A549 treated with ZK216348 at 1 μM for 4 hours (cell line): ENCODE measurements at places on chromosomes 6 and 20. TPM values are rescaled to one million over a fixed set of nuclear protein-coding genes. Genes with fewer than 3 reads are reported as not detected.

Gene PLN
- total RNA-seq, result not detected in 5 replicates

Gene KCNB1
- 0.37 to 0.99 TPM (median 0.63 TPM) in 5 replicates for total RNA-seq

Gene PDSS2
- total RNA-seq, result 4.4 to 7.2 TPM (median 6.4 TPM) in 5 replicates

Gene TMEM14A
- 35.0 to 50.6 TPM (median 38.2 TPM) in 5 replicates for total RNA-seq

Gene CYP21A2
- not detected in 5 replicates for total RNA-seq

Gene PMEPA1
- 159 to 471 TPM (median 396 TPM) in 5 replicates for total RNA-seq

Gene CRIP3
- total RNA-seq, result 0.28 to 0.64 TPM (median 0.44 TPM) in 4 of 5 replicates, not detected in the other

Gene PCK1
- total RNA-seq, result 0.04 to 0.13 TPM (median 0.05 TPM) in 3 of 5 replicates, not detected in the others

Gene HLA-DRB5
- total RNA-seq, result not detected in 5 replicates

Gene ZNF292
- 2.3 to 5.2 TPM (median 3.4 TPM) in 5 replicates for total RNA-seq

Gene PTCHD4
- 0.06 to 0.11 TPM (median 0.09 TPM) in 3 of 5 replicates, not detected in the others for total RNA-seq

Gene SOX18
- total RNA-seq, result 1.4 to 3.4 TPM (median 2.6 TPM) in 5 replicates

Gene PHACTR3
- not detected in 5 replicates for total RNA-seq

Gene AK9
- total RNA-seq, result 1.0 to 2.3 TPM (median 1.1 TPM) in 5 replicates

Gene UNC5CL
- 0.25 to 0.57 TPM (median 0.48 TPM) in 5 replicates for total RNA-seq

Gene B3GALT4
- total RNA-seq, result 0.47 to 1.1 TPM (median 0.66 TPM) in 5 replicates

Gene WFDC12
- not detected in 5 replicates for total RNA-seq

Gene GMPR
- total RNA-seq, result 2.2 to 3.8 TPM (median 3.3 TPM) in 5 replicates

Gene TOX2
- 8.6 to 13.1 TPM (median 11.3 TPM) in 5 replicates for total RNA-seq

Gene GNMT
- total RNA-seq, result 0.24 to 0.27 TPM in 2 of 5 replicates, not detected in the others

Gene DLL1
- 0.07 to 0.38 TPM (median 0.13 TPM) in 5 replicates for total RNA-seq

Gene ANKRD6
- total RNA-seq, result 1.7 to 2.2 TPM (median 1.9 TPM) in 5 replicates

Gene HTR1B
- total RNA-seq, result 0.12 to 0.22 TPM (median 0.18 TPM) in 5 replicates

Gene TFEB
- 2.7 to 7.4 TPM (median 6.8 TPM) in 5 replicates for total RNA-seq

Gene HRH3
- total RNA-seq, result not detected in 5 replicates

Gene CPXM1
- total RNA-seq, result not detected in 5 replicates

Gene GPR63
- 0.26 to 0.60 TPM (median 0.41 TPM) in 5 replicates for total RNA-seq

Gene GJA1
- total RNA-seq, result 47.2 to 79.8 TPM (median 68.1 TPM) in 5 replicates

Gene COL12A1
- 5.1 to 7.1 TPM (median 5.4 TPM) in 5 replicates for total RNA-seq

Gene MMUT
- total RNA-seq, result 4.6 to 6.5 TPM (median 6.0 TPM) in 5 replicates

Gene SLC17A4
- not detected in 5 replicates for total RNA-seq

Gene TTBK1
- total RNA-seq, result 0.06 to 0.10 TPM (median 0.08 TPM) in 4 of 5 replicates, not detected in the other

Gene SLC22A1
- total RNA-seq, result 1.7 to 3.4 TPM (median 2.2 TPM) in 5 replicates

Gene FGD2
- not detected in 5 replicates for total RNA-seq
